ENCODE measurements at places on chromosomes 13 and 19. TPM values are rescaled to one million over a fixed set of nuclear protein-coding genes. Genes with fewer than 3 reads are reported as not detected.

DNA sequence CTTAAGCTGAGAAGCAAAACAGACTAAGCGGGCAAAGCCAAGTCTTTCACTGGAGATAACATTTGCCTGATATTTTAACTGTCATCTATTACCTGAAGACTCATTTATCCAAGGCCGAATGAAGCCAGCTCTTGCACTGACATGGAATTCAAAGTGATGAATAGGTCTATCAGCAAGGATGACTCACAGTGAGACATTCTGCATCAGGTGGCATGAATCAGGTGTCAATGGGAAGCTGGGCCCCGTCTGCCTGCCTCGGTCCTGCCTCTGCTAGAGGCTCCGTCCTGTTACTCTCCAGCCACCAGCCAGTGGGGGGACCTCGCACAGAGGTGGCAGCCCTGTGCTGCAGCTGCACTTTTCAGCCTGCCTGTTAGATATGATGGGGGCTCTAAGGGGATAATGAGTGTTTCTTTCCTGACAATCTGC lies 23.5 kb downstream of the STARD13 start:
- DNase-seq = peak; percentile 79

GRCh38 chr13:70253411-70253810 lies 145.2 kb upstream of the KLHL1 start:
- DNase-seq = no peak

DNA sequence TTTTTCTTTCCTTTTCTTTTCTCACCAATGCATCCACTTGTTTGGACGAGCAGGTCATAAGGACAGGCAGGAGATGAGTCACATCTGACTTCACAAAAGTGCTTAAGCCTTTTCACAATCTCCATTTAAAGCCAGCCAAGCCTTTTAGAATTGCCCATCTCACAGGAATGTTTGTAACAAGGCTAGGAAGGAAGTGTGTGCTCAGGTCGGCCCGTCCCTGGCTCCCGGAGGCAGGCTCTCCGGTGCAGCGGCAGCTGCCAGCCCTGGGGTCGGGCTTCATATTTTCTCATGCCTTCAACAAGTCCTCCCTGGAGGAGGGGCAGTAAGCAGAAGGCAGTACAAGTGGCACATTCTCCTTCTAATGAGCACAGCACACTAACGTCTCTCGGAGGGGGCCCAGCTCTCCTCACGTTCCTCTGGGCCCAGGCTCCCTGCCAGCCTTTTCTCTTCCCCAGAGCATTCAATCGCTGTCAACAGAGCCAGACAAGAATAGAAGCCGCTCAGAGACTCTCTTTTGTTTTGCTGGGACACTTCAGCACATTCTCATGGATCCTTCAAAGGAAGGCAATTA lies 180.5 kb downstream of the COL4A1 start:
- no peak for DNase-seq

DNA sequence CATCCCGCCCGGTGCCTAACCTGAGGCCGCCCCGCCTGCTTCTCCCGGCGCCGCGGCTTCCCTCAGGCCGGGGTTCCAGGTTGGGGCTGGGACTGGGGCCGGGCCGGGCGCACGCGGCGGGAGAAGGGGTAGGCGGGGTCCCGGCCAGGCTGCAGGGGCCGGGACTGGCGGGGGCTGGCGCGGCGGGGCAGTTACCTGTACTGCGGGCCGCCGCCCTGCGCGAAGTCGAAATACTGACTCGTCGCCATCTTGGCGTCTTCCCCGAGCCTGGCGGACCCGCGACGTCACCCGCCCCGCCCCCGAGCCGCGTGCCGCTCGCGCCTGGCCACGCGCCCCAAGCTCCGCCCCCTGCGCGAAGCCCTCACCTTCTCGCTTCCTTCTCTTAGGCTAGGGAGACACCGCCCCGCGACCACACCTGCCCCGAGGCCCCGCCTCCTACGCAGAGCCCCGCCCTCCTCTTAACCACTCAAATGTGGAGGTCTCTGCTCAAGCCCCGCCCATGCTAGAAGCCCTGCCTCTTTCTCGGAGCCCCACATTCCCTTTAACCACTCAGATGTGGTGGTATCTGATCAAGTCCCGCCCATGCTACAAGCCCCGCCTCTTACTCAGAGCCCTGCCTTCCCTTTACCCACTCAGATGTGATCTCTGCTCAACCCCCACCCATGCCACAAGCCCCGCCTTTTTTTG lies at the start of gene ZFR2:
Gene ZFR2 (minus strand): TSS at position 269 of the 687 bp plus-strand sequence. CDS start 21 bp downstream, at position 248.
- no peak for DNase-seq

The PCDH9 gene
- total RNA-seq = 0.57 TPM

GRCh38 chr13:99386911-99387788 lies 80.0 kb upstream of the GPR183 start:
- peak; percentile 79 for DNase-seq

The ZNF91 gene
- total RNA-seq = 214 TPM

DNA sequence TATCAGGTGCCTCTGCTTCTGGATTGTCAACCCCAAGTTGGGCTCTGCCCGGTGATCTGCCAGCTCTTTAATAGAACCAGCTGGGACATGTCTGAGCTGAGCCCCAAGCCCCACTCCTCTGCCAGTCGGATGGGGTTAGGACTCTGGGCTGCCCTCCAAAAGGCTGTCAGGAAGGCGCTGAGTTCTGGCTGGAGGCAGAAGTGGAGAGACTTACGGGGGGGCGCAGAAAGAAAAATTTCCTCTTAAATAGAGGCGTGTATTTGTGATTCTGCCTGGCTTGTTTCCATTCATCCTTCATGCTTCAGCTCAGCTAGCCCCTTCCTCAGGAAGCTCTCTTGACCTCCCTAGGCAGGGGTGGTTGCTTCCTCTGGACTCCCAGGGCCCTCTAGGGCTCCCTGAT lies 985 bp upstream of the KCNK6 start:
- no peak for DNase-seq

- DNase-seq = peak; percentile 81
Observed at GRCh38 chr13:24232037-24232436, 71.5 kb downstream of the SPATA13 start.

GRCh38 chr19:18109341-18109732 lies 11.8 kb downstream of the MAST3 start:
- peak; percentile 79 for DNase-seq

The CEACAM4 gene
- total RNA-seq = not detected

The GPR12 gene
- total RNA-seq = not detected

All from Peyer's patch (tissue), 4 donors.